Astrocyte of the spinal cord (primary cell): ENCODE measurements at places on chromosomes 6 and 20.
A peak's percentile ranks its signal among the peaks of the same experiment; 100 is the strongest.

GRCh38 chr6:53728570-53729194 lies 63.1 kb upstream of the KLHL31 start:
- DNase-seq = peak; percentile 45

GRCh38 chr6:39226639-39227329 lies 2.5 kb downstream of the KCNK5 start:
- DNase-seq = no peak

- DNase-seq = no peak
These were observed 1252.7 kb downstream of the EPHA7 start for GRCh38 chr6:92166666-92167065.

GRCh38 chr20:63837479-63837878 lies 6.4 kb upstream of the ZBTB46 start:
- DNase-seq = no peak

- no peak for DNase-seq
These were observed 628.2 kb downstream of the CDH26 start for GRCh38 chr20:60586269-60587050.

DNA sequence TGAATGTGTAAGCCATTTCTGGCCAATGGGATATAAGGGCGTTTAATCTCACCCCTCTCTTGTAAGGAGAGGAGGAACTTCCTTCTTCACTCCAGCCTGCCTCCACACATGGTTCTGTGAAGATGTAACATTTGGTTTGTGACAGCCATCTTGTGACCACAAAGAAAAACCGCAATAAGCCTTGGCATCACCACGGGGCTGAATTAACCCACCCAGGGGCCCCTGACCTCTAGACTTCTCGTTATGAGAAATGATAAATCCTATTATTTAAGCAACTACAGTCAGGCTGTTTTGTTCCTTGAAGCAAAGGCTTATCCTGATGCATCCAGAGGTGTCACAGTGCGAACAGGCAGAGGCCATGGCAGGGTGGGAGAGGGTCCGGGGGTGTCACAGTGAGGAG lies 139.7 kb downstream of the CDC5L start:
- DNase-seq = no peak

DNA sequence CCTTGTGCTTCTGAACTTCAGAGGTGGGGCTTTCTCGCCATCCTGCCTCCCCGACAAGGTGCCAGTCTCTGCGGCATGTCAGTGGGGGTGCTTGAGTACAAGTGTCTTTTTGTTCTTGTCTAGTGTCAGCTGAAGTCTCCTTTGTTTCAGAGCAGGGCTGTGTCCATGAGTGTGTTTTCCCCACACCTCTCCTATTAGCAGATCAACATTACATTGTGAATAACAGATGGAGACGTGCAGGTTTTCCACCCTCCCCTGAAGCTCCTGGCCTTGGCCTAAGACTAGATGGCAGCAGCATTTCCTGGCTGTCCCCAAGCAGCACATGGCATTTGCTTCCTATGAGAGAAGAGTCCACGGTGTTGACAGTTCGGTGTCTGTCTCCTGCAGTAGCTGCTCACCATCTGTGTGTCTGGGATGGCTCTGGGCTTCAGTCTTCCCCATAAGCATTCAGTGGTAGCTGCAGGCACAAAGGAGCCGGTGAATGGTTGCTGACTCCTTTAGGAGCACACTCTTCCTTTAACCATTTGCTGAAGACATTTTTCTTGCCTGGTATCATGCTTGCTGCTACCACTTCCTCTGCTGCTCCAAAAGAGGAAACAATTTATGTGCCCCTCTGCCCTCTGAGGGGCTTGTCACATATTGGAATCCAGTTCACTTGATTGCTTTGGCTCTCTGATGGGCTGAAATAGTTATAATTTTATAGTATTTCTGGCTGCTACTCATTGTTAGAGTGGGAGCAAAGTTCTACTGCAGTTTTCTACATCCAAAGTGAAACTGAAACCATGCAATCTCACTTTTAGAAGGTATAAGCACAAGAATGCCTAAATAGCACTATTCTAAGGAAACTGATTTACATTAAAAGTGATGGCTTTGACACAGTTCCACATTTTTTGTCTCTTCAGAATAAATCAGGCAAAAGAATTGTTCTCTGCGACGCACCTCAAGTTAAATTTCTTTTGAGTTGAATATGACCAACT lies 913.0 kb downstream of the C6orf118 start:
- peak; percentile 55 for DNase-seq

GRCh38 chr20:14406495-14406894 lies 69.1 kb upstream of the FLRT3 start:
- no peak for DNase-seq
